ELR (cell line): ENCODE measurements at places on chromosomes 13 and 19.
A peak's percentile ranks its signal among the peaks of the same experiment; 100 is the strongest.

- no peak for DNase-seq
Observed at GRCh38 chr13:77767413-77767812, 69.9 kb downstream of the SLAIN1 start.

DNA sequence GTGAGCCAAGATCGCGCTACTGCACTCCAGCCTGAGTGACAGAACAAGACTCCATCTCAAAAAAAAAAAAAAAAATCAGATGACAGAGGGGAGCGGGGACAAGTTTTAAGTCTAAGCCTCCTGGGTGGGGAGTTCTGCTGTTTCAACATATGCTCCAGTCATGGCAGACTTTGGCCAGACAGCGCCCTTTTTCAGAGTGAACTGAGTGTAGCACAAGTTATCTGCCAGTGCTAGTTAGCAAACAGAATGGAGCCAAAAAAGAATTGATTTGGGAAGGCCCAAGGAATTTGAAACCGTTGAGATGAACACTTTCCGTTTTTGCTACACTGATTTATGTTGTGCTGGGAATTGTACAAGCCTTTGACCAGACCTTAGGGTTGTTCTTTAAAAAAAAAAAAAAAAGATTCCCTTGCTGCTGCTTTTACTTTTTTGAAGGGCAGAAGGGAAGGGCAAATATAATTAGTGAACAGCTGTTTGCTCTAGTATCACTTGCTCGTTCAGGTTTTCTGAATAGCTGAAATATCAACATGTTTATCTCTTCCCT is 5.7 kb downstream of the ACTN4 start:
- DNase-seq: no peak

DNA sequence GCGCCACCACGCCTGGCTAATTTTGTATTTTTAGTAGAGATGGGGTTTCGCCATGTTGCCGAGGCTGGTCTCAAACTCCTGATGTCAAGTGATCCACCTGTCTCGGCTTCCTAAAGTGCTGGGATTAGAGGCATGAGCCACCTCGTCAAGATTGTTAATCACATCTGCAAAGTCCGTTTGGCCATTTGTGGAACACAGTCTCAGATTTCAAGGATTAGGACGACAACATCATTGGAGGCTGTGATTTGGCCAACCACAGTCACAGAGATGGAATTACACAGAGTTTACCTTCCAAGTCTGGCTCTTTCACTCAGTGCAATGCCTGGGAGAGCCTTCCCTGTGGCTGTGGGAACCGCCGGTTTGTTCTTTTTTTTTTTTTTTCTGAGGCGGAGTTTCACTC is 17.8 kb downstream of the SULT2B1 start:
- no peak for DNase-seq

DNA sequence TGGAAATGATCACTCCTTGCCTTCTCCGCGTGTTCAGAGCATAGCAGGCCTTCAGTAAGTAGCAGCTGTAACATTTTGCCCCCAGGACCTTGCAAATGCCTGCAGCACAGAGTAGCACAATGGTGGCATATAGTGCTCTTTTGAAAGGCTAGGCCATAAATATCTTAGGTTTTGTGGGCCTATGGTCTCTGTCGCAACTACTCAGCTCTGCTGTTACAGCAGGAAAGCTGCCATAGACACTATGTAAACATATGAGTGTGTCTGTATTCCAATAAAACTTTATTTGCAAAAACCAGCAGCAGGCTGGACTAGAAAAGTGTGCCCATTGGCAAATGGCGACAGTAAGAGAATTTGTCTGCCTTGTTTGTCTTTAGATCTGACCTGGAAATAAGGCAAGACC is 9.4 kb downstream of the ITPKC start:
- no peak for DNase-seq

GRCh38 chr13:20403826-20404225 is 121.8 kb downstream of the CRYL1 start:
- DNase-seq: no peak

- no peak for DNase-seq
Observed at GRCh38 chr19:14616407-14616806, 33.5 kb downstream of the CLEC17A start.

DNA sequence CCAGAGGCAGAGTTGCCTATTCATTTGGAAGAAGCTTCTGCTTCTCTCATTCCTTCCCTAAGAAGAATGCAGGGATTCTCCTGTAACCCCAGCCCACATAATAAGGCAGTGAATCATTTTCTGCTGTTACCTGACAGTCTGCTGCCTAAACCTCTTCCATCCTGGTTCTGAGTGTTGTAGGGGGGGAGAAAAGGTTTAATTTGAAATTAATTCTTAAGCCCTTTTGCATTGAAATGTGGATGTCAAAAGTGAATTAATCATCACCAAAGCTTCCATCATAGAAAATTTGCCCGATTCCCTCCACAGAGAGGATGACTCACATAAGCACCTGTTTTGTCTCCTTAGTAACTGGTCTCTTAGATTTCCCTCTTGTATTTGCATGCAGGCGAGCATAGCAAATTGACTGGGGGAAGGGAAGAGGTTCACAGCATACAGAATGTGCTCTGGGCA is 146.7 kb upstream of the FNDC3A start:
- peak; percentile 57 for DNase-seq

DNA sequence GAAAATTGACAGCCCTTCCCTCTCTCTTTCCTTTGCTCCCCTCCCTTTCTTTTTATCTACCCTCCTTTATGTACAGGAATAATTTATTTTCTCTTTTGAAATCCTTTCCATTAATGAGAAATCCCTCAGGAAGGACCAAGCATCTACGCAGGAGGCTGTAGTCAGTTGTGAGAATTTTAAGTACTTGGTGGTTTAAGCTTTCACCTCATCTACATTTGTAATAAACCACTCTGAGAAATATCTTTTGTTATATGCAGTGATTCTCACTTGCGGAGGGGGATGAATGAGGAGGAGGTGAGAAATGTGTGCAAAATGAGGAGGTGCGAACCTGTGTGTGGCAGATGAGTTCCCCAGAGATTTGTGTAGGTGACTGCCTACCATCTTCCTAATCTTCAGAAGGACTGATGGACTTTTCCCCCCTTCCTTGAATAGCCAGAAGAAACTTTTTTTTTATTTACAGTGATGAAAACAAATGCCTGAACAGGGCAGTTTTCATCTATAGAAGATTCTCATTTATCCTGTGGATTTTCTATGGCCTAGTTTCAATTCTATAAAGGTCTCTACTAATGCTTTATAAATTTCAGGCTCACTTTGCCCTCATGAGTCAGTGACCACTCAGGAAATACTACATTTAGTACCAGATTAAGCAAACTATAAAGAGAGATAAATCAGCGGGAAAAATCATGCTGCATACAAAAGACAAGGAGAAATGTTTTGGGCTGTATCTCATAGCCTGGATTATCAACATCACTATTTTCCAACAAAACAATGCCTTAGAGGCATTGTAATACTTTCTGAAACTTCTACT is 118.3 kb downstream of the LHFPL6 start:
- DNase-seq: peak; percentile 83

DNA sequence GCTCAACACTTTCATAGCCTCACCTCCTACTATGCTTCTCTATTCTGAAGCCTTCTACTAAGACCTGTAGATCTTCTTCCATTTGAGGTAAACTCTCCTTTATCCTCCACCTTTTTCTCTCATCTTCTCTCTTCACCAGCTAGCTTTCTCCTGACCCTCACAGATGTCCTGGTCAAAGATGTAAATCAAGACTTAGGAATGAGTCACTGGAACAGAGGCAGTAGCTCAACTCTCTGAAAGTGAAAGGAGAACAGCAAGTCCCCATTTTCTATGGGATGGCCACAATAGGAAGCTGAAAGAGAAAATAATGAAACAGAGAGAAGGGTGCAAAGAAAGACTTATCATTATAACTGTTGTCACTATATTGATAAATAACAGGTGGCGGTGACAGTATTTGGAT is 86.1 kb upstream of the DOCK9 start:
- peak; percentile 50 for DNase-seq

GRCh38 chr13:58989556-58989955 is 1174.2 kb downstream of the DIAPH3 start:
- DNase-seq: no peak

DNA sequence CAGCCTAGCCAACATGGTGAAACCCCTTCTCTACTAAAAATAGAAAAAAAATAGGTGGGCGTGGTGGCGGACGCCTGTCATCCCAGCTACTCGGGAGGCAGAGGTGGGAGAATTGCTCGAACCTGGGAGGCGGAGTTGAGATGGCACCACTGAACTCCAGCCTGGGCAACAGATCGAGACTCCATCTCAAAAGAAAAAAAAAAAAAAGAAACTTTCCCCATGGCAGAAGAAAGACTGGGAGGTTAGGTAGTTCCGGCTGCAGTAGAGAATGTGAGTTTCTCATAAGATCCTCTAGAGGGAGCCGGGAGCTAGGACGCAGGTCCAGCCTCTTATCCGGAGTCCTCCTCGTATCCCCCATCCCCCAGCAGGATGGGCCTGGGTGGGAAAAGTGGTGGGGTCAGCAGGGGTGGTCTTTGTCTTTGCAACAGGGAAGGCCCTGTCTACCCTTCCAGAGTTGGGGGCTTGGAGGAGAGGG is 13.2 kb upstream of the CREB3L3 start:
- peak; percentile 87 for DNase-seq

DNA sequence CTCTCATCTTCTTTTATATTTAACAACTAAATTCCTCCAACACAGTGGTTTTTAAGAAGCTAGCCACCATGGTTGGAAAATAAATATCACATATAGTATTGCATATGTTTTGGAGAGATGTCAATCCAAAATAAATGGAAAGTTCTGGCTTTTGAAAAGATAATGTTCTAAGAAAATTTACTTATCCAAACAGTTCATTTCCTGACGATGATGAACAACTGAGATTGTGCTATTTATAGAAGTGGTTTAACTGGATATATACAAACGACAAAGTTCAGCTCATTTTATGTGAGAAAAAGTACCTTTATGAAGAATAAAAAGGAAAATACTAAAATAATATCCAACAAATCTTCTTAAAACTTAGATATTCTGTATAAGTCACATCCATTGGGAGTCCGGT is 174.7 kb downstream of the MZT1 start:
- no peak for DNase-seq

- DNase-seq: no peak
Observed at GRCh38 chr19:44813070-44813840, 4.4 kb downstream of the BCAM start.

DNA sequence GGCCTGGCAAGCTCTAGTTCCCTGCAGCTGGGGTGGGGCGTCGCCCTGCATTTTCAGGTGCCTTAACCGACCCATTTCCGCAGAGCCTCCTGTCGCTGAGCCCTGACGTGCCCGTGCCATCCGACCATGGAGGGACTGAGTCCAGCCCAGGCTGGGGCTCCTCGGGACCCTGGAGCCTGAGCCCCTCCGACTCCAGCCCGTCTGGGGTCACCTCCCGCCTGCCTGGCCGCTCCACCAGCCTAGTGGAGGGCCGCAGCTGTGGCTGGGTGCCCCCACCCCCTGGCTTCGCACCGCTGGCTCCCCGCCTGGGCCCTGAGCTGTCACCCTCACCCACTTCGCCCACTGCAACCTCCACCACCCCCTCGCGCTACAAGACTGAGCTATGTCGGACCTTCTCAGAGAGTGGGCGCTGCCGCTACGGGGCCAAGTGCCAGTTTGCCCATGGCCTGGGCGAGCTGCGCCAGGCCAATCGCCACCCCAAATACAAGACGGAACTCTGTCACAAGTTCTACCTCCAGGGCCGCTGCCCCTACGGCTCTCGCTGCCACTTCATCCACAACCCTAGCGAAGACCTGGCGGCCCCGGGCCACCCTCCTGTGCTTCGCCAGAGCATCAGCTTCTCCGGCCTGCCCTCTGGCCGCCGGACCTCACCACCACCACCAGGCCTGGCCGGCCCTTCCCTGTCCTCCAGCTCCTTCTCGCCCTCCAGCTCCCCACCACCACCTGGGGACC is 1.2 kb downstream of the ZFP36 start:
- DNase-seq: peak; percentile 33

GRCh38 chr13:104705031-104705750 is 1639.0 kb upstream of the SLC10A2 start:
- DNase-seq: no peak

- no peak for DNase-seq
Observed at GRCh38 chr19:41586064-41586463, 10.1 kb downstream of the CEACAM21 start.

DNA sequence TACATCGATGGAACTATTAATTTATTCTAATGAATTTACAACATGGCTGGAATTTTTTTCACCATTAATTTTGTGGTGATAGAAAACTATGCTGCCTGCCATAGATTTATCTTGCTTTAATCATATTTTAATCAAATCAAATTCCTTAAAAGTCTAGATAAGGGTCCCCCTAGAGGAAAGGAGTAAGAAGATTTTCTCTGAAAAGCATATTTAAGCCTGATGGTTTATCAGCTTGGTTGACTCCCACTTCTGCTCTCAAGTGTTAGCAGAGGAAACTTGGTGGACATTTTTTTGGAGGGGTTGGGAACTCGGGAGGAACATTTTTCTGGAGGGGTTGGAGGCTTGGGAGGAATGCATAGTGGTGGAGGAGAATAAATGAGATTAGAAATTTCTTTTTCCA is 253.3 kb downstream of the KCNRG start:
- DNase-seq: peak; percentile 26

GRCh38 chr19:41995959-41996797 is 2.1 kb upstream of the ATP1A3 start:
- DNase-seq: peak; percentile 30

DNA sequence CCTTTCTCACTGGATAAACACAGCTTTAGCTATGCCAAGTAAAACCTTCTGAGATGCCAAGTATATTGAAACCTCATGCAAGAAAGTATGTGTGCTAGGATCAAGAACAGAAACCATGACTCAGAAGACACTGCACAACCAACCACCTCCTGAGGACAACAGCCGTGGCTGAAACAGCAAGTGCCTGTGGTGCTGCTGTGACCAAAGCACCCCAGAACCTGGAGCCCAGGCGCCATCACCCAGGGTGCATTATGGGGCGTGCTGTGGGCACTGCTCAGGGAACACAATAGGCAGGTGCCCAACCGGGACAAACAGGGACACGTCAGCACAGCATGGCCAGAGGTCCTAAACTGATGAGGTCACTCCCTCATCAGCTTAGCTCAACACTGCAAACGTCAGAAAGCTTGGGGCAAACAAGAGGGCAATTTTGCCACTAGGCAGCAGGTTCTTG is 101.3 kb upstream of the SLC15A1 start:
- DNase-seq: no peak

GRCh38 chr13:50376895-50377575 is 361.8 kb downstream of the KCNRG start:
- no peak for DNase-seq

GRCh38 chr13:36251526-36251925 is 37.2 kb upstream of the SOHLH2 start:
- DNase-seq: peak; percentile 14

GRCh38 chr13:36915896-36916640 is 4.0 kb downstream of the SMAD9 start:
- no peak for DNase-seq

- no peak for DNase-seq
Observed at GRCh38 chr13:68908879-68909278, 1198.7 kb upstream of the ATXN8OS start.

- DNase-seq: no peak
Observed at GRCh38 chr13:37102896-37103295, 2.6 kb downstream of the CSNK1A1L start.

GRCh38 chr19:4754248-4754647 is 30.6 kb upstream of the DPP9 start:
- no peak for DNase-seq
